Skeletal muscle tissue (tissue), 5 donors: ENCODE measurements at places on chromosomes 4 and X. TPM values are rescaled to one million over a fixed set of nuclear protein-coding genes. Genes with fewer than 3 reads are reported as not detected.

The PSAPL1 gene
- not detected for total RNA-seq

The IKBKG gene
- total RNA-seq = 6.8 TPM

The MAGEA4 gene
- total RNA-seq = not detected

The MAGEA11 gene
- not detected for total RNA-seq

The FAM9B gene
- not detected for total RNA-seq

The STK26 gene
- total RNA-seq = 24.5 TPM

The HMGN5 gene
- not detected for total RNA-seq

The CTBP1 gene
- total RNA-seq = 109 TPM

The RASSF6 gene
- not detected for total RNA-seq

The SPIN2A gene
- total RNA-seq = 3.7 TPM

The MEPE gene
- total RNA-seq = not detected

The CT47B1 gene
- not detected for total RNA-seq

The RPA4 gene
- 2.6 TPM for total RNA-seq

The FGF13 gene
- 48.5 TPM for total RNA-seq

The ZFP92 gene
- 1.0 TPM for total RNA-seq

The GLRA3 gene
- total RNA-seq = not detected

The CHRDL1 gene
- 12.5 TPM for total RNA-seq

The C4orf36 gene
- not detected for total RNA-seq

The RADX gene
- total RNA-seq = 1.0 TPM

The MXRA5 gene
- 34.4 TPM for total RNA-seq

The MAGED4B gene
- 27.7 TPM for total RNA-seq

The ARL9 gene
- not detected for total RNA-seq

The CD38 gene
- total RNA-seq = 1.0 TPM

The CYSLTR1 gene
- total RNA-seq = 7.3 TPM
